Putamen (tissue), 1 donor: ENCODE measurements at places on chromosomes 2 and 18.

DNA sequence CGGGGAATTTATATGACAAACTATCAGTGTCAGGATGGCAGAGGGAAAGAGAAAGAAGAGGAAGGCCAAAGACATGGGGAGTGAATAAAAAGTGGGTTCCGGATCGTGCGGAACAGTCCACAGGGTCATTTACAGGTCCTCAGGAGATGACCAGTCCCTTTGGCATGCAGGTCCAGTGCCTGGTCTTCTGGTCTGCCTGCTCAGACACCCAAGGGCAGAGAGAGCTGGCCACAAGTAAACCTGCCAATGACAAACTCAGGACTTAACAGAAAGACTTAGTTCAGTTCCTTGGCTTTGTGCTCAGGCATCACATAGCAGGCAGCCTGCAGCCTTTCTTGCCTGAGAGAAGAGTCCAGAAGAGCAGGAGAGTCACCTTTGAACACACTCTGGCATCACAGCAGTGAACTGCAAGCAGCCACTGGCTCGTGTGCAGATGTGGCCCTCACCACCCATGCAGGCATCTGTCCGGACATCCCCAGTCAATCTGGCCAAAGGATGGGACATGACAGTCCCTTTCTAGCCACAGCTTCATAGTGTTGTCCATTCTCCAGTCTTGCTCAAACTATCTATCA, 14.0 kb downstream of the TMEM127 start:
- no peak for DNase-seq

GRCh38 chr2:227366769-227367426, 12.2 kb downstream of the TM4SF20 start:
- no peak for DNase-seq

- no peak for DNase-seq
Observed at GRCh38 chr2:64177315-64177714, 33.1 kb upstream of the PELI1 start.

GRCh38 chr2:55999231-55999630, 75.6 kb upstream of the EFEMP1 start:
- DNase-seq = no peak

GRCh38 chr2:168185583-168186274, 61.7 kb downstream of the STK39 start:
- DNase-seq = no peak

DNA sequence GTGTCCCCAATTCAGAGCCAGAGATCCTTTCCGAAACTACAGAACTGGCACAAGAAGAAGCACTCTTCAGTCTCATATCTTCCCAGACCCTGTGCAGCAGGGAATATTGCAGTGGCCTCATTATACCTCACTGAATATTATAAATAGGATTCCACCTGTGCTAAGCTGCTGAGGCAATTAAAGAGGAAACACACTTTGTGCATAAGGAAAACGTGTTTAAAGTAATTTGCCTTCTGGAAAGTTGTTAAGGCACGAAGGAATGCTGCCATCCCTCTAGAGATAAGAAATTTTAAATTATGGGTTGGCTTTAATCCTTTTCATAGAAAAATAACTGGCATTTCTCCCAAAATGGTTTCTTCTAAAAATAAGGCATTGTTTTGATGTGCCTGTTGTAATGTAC, 233.3 kb downstream of the RAB3GAP1 start:
- no peak for DNase-seq

DNA sequence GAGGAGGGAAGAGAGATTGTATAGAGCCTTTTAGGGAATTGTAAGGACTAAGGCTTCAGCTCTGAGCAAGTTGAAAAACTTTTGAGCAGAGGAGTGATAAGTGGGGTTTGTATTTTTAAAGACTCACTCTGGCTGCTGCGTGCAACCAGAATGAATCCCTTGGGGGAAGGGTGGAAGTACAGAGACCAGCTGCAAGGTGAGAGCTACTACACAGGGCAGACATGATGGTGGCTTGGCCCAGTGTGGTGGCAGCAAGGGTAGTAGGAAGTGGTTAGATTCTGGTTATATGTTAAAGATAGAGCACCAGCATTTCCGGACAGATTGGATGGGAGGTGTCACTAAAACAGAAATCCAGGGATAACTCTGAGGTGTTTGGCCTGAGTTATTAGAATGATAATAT, 10.1 kb upstream of the SESTD1 start:
- DNase-seq = no peak

GRCh38 chr18:48821251-48821590, 129.5 kb downstream of the SMAD7 start:
- no peak for DNase-seq
